ENCODE measurements at places on chromosomes 13 and 19.

DNA sequence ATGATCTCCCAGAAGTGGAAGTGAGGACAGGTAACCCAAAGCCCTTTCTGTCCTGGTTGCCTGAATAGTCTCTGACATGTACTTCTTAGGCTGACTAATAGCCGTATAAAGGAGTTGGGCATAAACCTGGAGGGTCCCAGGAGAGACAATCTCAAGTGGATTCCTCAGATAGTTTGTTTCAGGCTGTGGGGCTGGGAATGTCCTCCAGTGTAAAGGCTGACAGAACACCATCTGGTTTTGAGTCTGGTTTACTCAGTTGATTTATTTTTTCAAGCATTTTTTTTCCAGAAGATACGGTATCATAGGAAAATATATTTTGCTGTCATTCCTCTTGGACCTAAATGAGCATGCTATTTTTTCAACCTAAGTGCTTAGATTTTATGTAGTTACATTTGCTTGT lies 15.2 kb downstream of the HTR2A start:
- no peak for DNase-seq

- DNase-seq = no peak
These were observed 1320.1 kb upstream of the MIR17HG start for GRCh38 chr13:90027409-90027808.

GRCh38 chr19:10378124-10378523 lies 2.2 kb downstream of the TYK2 start:
- no peak for DNase-seq

DNA sequence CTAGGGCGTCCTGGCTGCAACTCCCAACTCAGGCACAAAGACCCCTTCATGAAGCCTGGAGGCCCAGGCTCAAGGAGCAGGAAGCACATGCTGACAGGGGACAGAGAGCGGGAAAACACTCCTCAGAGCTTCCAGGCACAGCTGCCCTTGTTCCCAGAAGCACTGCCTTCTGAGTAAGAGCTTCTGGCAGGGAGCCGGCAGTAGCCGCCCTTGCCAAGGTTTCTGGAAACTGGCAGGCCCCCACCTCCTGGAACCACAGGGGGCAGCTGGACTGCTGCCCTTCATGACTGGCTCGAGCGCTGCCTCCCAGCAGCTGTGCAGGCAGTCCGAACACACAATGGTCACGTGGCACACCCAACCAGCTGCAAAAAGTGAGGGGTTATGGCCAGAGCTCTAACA lies 33.6 kb upstream of the EPHX3 start:
- no peak for DNase-seq

DNA sequence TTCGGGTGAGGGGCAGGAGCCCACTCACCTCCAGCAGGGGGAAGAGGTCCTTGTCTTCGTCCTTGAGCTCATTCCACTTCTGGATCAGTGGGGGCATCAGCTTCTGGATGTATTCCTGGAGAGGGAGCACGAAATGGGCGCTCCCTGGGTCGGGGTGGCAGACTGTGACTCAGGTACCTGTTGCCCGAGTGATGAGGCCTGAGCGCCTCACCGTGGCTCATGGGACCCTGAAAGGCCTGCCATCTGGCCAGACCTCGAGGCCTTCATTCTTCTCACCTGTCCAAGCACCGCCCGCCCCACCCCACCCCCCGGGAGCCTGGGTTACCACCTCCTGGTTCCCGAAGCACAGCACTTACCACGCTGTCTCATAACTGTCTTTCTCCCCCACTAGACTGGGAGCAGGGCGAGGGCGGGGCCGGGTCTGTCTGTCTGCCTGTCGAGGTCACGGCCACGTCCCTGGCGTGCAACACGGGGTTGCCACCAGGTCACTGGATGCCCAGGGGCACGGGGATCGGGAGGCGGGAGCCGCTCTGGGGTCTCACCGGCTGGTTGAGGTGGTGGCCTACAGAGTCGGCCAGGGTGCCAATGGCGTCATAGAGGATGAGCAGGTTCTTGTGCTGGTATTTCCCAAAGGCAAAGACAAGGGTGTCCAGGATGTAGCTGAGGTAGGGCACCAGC lies 9.4 kb upstream of the FBXW9 start:
- DNase-seq = no peak

DNA sequence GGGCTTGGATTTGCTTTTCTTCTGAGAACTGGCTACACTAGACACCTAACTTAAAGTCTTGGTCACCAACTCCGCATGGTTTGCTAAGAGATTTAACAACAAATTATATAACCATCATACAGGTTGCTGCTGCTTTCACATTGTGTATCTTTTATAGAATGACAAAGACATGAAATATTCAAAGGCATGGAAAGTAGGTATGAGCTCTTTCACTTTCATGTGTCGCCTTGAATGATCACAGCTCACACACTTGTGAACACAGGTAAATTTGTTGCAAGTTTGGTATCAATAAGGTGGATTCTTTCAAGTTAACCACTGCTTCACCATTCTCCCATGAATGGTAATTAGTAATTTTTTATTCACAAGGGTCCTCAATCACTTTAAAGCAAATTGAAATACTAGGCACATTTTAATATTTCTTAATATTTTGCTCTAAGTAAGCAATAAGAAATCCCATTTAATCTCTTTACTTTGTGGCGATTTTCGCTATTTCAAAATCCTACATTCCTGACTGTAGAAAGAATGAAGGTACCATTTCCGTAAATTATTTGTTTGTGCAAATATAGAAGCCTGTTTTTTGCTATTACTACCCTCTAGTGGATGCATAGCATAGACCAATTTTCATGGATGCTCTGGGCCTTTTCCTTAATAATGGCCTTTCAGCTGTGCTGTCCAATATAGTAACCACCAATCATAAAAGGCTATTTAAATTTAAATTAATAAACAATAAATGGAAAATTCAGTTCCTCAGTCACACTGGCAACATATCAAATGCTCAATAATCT lies 45.5 kb upstream of the FREM2 start:
- DNase-seq = no peak

GRCh38 chr19:18921593-18921992 lies 2.1 kb downstream of the DDX49 start:
- DNase-seq = no peak

DNA sequence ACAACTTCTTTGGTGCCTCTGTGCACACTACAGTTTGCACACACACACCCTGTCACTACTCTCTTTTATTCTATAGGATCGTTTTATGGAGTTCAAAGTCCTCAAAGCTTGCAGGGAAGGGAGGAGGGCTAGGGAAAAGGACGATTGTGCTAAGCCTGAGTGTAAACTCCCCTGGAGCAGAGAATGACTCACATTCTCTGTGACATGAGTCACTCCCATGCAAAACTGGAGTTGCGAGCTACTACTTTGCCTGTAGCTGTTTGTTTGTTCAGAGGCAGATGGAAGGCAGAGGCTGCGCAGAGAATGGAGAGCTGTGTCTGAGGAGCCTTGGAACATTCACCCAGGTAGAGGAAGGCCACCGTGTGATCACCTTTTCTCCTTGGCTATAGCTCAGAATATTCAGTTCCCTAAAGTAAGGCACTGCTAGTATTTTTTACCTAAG lies 80.5 kb upstream of the MBNL2 start:
- DNase-seq = no peak

DNA sequence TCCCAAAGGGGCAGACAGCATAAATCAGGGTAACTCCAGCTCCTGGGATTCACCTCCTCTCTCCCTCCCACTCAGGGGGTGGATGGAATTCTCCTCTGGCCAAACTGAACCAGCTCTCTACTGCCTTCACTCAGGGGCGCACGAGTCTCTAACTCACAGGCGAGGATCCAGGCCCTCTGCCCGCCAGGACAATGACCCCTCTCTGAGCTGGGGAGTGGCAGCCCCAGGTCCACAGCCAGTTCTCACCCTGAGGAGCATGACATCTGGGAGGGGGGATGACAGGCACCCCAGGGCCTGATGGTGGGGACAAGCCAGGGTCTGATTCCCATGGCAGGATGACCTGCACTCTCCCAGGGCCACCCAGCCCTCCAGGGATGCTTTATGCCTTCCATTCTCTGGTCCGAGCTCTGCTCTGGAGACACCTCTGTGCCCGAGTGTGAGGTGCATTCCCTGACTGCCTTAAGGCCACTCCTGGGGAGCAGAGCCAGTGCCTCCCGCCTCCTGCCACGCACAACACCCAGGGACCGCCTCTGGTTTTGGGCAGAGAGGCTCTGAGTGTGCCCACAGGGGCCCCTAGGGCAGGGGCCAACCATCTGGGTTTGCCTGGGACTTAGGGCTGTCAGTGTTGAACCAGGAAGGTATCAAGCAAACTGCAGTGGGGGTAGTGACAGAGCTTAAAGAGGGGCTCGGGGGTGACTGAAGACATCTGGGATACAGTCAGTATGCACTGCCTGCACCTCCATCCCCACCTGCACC lies 66.2 kb downstream of the GNG7 start:
- no peak for DNase-seq

- DNase-seq = no peak
These were observed 50.0 kb downstream of the TEX26 start for GRCh38 chr13:30982506-30982905.

- no peak for DNase-seq
These were observed 155.0 kb downstream of the CYSLTR2 start for GRCh38 chr13:48808683-48809082.

- DNase-seq = no peak
These were observed 1.5 kb downstream of the N4BP2L1 start for GRCh38 chr13:32426191-32426989.

DNA sequence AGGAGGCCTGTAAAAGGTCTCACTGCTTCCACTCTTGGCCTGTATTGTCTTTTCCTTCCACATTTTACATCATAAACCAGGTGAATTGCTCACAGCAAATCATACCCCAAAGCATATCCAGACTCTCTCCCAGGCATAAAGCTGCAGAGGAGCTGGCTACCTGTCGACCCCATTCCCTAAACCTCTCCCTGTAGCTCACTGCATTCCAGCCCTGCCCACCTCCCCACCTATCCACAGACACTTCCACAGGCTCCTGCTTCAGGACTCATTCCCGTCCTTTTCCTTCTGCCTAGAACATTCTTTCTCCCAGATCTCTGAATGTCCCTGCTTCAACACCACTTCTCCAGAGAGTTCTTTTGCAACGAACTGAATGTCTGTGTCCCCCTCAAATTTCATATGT lies 46.4 kb upstream of the STARD13 start:
- DNase-seq = no peak

- DNase-seq = no peak
These were observed 206.1 kb downstream of the DNAJC15 start for GRCh38 chr13:43229506-43229905.

DNA sequence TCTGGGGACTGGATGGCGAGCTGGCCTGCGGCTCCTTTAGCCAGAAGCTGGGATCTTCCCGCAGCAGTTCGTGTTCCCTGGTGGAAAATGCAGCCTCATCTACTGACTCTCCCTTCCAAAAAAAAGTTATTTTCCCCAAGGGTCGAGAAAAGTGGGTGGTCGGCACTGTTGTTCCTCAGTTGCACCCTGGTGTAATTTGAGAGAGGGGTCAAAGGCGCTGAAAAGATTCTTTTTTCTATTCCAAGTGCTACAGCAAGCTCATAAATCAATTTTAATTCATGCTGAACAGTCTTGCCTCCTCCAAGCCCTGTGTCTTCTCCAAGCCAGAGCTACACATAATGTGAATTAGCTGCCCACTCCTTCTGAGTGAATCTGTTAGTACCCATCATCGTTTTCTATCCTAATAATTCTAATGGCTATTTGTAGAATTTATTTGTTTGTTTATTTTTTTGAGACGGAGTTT lies 774 bp downstream of the SLC25A15 start:
- no peak for DNase-seq

DNA sequence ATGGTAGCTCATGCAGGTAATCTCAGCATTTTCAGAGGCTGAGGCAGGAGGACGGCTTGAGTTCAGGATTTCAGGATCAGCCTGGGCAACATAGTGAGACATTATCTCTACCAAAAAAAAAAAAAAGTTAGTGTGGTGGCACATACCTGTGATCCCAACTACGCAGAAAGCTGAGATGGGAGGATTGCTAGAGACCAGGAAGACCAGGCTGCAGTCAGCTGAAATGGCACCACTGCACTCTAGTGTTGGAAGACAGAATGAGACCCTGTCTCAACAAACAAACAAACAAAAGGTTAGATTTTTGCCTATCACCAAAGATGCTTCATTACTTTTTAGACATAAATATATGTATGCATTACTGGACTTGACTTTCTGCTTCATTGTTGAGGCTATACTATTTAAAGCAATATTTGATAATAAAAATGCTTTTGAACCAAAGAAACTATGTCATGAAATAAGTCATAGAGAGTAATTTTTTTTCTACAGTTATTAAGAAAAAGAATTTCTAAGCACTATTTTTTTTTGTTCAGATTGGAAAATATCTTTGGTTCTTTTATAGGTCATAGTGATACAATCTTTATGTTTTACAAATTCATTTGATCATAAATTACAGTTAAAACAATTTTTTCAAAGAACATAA lies 1180.1 kb upstream of the ATXN8OS start:
- no peak for DNase-seq

- no peak for DNase-seq
These were observed 41.9 kb downstream of the EPSTI1 start for GRCh38 chr13:42950181-42950580.

DNA sequence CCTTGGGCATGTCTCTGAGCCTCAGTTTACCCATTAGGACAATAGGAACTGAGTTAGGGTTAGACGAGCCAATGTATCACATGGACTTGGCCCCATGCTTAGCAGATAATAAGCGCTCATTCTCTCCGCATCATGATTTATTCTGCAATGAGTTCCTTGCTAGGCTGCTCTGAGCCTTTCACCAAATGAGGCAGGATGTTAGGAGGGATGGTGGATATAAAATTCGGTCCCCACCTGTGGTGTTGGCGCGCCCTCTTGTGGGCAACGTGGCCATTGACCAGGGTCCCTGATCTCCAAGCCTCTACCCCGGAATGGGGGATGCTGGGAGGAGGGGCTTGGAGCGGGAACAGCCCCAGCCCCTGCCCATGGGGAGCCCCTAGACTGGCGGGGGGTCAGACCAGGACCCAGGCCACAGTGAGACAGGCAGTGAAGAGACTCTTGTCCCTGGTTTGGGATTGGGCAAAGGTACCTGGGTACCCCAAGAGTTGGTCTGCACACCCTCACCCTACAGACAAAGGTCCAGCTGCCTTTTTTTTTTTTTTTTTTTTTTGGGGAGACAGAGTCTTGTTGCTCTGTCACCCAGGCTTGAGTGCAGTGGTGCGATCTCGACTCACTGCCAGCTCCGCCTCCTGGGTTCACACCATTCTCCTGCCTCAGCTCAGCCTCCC lies 43.9 kb downstream of the CERS4 start:
- DNase-seq = peak; percentile 64

DNA sequence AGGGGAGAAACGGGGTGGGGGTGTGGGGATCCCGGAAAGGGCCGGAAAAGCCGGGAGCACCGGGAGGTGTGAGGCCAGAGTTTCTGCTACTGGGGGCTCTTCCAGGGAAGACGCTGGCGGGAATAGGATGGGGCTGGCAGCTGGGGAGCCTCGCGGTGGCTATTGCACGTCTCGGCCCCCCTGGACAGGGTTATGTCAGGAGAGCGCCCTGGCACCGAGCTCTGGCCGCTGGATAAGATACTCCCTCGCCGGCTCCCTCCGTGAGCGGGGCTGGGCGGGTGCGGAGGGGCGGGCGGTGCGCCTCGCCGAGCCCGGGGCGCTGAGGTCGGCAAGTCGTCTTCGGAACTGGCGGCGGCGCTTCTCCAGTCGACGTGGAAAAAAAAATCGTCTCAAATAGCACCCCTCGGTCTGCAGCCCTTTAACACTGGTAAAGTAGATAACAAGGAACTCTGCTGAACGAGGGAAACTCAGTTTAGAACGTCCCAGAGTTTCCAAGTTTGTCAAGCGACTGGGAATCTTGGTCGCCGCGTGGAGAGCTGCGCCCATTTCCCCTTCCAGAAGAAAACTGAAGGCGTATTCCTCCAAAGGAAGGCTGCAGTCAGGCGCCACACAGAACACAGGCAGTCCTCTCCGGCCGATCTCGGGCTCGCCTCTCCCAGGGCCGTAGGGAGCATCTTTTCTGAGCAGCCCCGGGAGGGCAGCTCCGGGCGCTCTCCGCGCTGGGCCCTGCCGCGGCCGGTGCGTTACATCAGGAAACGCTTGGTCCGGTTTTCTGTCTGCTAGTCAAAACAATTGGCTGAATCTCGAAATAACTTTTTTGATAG lies 115.1 kb downstream of the KCNRG start:
- no peak for DNase-seq

Data from stimulated activated CD4-positive, alpha-beta T cell treated with anti-CD3 and anti-CD28 coated beads, Interleukin-15, amount 100 ng/mL, for 48 hours (primary cell).